Tracheal epithelial cell (primary cell): ENCODE measurements at places on chromosomes 5 and 9. TPM values are rescaled to one million over a fixed set of nuclear protein-coding genes. Genes with fewer than 3 reads are reported as not detected.

PCDHA1 gene
- not detected in 2 replicates for total RNA-seq

OLFML2A gene
- total RNA-seq = 20.2 and 25.1 TPM in 2 replicates

CAMK2A gene
- total RNA-seq = under 0.01 and 0.24 TPM in 2 replicates

BRIX1 gene
- total RNA-seq = 42.0 and 44.1 TPM in 2 replicates
